ENCODE measurements at places on chromosomes 16 and 17.

- DNase-seq: no peak
These were observed 14.6 kb upstream of the CCDC154 start for GRCh38 chr16:1458977-1459341.

GRCh38 chr16:35734728-35735402 is 2275.5 kb downstream of the TP53TG3F start:
- DNase-seq: no peak

GRCh38 chr17:50206604-50207293 is 5.3 kb upstream of the COL1A1 start:
- DNase-seq: peak; percentile 61

DNA sequence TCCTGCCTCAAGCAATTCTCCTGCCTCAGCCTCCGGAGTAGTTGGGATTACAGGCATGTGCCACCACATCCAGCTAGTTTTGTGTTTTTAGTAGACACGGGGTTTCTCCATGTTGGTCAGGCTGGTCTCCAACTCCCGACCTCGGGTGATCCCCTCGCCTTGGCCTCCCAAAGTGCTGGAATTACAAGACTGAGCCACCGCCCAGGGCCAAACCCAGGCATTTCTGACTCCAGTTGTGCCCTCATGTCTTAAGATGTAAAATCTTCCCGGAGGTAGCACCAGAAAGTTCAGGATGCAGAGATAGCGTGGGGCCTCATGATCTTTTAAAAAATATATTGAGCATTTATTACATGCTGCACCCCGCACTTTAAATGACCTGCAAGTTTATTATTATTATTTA is 12.8 kb upstream of the SMG1 start:
- DNase-seq: no peak

DNA sequence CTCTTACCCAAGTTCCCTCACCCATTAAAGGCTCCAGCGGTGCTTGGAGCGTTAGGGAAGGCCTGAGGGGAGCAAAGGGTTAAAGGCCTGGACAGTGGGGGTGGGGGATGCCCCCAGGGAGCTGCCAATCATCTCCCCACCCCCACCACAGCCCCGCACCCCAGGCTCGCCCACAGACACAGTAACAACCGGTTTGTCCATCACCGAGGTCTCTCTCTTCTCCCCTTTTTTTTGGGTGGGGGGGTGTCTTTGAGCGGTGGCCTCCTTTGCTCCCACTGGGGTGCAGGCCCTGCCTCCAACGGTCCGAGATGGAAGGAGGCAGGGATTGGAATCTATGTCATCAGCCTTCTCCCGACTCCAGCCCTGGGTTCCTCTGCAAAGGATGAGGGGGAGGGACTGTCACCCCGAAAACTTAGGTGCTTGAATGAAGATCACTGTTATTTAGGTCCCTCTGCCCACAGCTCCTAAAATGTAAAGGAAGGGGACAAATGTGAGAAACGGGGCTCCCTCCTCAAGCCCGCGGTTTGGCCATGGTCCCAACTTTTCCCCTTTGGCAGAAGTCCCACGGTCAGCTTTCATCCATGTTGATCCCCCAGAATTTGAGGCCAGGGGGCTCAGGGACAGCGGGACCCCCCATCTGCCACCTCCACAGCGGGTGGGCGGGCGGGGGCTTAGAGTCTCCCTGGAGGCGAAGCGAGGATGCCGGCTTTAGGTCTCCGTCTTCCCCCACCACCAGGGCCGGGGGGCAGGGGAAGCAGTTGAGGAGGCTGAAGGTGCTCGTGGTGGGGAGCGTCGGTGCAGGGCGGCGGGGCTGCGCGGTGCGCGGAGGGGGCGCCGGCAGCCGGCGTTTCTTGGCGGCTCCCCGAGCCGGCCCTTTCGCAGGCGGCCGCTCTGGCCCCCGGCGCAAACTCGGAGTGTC is 1.7 kb downstream of the EPOP start:
- DNase-seq: no peak

DNA sequence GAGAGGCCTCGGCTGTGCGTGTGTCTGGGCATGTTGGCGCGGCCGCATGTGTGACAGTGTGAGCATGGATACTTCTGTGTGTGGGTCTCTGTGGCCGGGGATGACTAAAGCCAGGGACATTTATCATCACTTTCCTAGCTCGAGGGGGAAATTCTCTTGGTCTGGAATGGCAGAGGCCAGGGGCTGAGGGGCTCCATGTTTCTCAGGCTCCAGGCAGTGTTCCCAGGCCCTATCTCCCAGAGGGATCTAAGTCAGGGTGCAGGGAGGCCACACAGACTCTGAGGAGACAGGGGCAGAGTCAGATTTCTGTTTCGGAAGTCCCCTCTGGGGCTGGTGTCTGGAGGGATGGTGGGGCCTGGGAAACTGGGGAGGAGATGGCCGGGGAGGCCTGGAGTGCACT is 23.7 kb upstream of the SPNS2 start:
- DNase-seq: no peak

DNA sequence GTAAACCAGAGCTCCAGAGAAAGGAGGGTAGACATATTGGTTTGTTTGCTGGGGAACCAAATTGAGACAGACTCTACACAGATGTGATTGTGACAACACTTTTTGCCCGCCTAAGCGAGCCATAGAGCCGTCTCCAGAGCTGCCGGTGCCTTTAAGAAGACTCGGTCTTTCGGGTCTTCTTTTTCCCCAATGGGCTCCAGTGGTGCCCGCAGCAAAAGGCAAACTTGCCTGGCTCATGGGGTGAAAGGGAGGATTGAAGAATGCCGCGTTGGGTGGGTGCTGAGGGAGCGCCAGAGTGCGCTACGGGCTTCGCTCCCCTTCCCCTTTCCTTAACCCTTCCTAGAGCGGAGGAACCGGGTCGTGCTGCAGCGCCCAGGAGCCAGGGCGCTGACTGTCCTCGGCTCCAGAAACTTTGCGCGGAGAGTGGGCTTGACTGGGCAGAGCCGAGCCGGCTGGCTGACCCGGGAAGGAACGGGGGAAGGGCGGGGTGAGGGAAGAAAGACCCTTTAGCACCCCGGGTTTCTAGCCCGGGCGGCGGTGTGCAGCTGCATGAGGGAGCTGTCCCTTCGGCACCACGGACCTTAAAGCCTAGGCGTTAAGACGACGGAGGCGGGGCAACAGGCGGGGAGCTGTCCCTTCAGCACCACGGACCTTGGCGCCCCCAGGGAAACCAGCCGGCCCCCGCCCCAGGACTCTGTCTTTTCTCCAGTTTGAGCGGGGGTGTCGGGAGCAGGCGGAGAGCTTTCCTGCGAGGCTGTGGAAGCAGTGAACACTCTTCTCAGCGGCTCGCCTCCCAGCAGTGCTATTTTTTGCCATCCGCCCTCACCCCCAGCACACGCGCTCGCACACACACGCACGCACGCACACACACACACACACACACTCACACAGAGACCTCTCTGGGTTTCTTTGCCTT is at the start of gene CACNG3:
Gene CACNG3 (plus strand): TSS at position 880 of the 916 bp plus-strand sequence. CDS start 420 bp downstream, outside the sequence.
- peak; percentile 10 for DNase-seq
